Stimulated activated CD4-positive, alpha-beta T cell treated with anti-CD3 and anti-CD28 coated beads, Interleukin-2, amount 100 ng/mL, for 48 hours (primary cell): ENCODE measurements at places on chromosomes 11 and 22.

DNA sequence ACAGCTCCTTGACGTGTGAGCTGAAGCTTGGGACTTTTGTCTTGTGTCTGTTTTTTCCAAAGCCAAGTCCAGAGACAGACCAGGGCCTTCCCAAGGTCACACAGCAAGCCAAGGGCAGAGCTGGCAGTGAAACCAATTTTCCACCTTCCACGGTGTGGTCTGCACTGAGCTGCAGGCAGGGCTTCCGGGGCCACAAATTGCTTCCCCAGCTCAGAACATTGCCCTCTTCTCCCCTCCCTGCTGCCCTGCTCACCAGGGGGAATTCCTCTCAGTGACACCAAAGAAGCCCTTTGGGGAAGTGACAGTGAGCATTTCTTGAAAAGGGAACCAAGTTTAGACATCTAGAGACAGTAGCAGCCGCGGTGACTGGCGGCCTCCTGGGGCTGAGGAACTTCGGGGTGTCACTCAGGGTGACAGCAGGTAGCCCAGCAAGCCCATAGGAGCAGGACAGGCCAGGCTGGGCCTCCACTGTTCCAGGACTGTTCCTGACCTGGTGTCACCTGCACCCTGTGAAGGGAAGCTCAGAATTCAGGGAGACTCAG, 9.2 kb downstream of the FXYD2 start:
- DNase-seq, result peak; percentile 43

DNA sequence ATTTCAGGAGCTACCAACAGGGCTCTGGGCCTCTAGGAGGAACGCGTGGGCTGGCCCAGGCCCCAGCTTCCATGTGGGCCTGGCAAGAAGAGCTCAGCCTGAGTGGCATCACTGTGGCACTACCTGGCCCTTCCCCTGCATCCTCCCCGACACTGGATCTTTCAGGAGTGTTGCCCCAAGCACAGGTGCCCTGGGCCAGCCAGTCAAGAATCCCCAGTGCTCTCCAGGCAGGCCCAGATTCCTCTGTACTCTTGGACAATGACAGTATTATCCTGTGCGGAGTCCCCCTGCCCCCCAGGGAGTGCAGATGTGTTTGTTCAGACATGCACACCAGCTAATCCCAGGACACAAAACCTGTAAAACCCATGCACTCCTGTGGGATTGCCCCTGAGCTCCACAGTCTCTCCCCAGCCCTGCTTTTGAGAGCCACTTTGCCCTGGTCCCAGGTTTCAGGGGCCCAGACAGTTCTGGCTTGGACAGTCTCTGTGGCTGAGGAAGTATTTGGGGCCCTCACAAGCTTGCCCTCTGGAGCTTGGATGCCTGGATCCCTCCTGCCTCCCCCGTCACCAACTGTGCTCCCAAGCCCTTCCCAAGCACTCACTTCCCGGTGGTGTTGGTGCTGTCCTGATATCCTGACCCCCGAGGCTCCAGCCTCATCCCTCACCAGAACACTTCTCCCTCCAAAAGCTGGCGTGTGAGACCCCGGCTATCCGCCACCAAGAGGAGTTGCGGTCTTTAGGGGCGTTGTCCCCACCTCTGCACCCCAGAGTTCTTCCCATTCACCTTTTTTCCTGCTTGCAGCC, 39.9 kb downstream of the KCNC1 start:
- no peak for DNase-seq

DNA sequence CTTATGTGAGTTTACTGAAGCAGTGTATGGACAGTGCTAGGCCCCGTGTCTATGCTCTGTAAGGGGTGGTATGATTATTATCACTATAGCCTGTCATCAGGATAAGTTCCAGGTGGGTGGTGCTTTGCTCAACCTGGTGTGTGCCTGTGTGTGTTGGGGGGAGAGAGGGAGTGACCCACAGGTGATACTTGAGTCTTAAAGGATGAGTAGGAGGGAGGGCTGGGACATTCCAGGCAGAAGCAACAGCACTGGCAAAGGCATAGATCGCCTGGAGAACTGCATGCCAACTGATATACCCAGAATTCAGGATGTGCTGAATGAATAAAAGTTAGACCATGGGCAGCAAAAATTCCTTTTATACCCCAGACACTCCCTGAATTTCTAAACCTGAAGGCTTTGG, 4.5 kb downstream of the KIAA1671 start:
- no peak for DNase-seq

GRCh38 chr11:33052231-33052630, 12.9 kb downstream of the TCP11L1 start:
- DNase-seq, result no peak

- DNase-seq, result no peak
Observed at GRCh38 chr22:48239461-48240147, 1477.2 kb downstream of the TBC1D22A start.

- DNase-seq, result no peak
Observed at GRCh38 chr11:2451916-2452315, 7.1 kb downstream of the KCNQ1 start.

GRCh38 chr11:66850235-66850587, 6.7 kb upstream of the LRFN4 start:
- DNase-seq, result no peak

GRCh38 chr11:120389693-120390584, 53.7 kb downstream of the ARHGEF12 start:
- DNase-seq, result no peak

DNA sequence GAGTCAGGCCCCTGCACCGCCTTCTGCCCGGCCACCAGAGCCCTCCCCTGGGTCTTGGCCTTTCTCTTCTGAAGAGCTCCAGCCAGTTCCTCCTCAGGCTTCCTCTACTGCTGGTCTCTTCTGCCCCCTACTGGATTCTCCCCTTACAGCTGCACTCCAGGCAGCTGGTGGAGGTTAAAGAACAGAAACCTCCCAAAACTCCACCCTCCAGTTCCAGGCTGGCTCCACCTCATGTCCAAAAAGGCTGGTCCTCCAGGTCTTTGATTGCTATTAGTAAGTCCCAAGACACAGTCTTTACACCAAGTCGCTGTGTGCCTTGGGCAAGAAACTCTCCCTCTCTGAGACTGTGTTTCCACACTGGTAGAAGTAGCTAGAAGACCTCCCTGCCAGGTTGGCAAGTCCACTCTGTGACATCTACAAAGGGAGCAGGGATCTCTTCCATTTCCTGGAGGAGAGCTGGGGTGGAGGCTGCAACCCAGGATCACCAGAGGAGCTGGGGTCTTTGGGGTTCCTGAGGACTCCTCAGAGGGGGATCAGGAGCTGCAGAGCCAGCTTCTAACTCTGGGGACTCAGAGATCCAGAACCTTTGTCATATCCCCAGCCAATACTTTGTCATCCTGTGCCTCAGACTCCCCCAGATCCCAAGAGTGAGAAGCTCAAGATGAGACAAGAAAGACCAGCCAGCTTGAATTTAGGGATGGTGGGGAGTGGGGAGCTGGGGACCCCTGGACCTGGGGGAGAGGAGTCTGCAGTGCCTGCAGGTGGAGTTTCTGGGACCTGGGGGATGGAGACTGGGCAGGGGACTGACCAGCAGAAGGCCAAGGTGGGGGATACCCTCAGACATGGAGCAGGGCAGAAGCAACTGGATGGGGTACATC, 3.4 kb upstream of the IGLL5 start:
- peak; percentile 49 for DNase-seq

DNA sequence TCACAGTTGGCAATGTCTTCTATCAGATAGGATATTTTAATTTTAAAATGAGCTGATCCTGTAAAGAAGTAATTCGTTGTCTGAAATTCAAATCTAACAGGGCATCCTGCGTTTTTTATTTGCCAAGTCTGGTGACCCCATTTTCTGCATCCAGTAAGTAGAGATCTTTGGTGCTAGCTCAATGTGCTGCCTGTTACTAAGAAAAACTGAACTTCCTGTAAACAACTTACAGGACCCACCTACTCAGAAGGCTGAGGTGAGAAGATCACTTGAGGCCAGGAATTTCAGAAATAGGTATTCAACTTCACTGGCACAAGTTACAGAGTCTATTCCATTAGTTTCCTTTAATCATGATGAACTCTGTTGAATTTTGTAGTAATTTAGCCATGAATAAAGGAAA, 4.0 kb downstream of the ARL14EP start:
- no peak for DNase-seq

DNA sequence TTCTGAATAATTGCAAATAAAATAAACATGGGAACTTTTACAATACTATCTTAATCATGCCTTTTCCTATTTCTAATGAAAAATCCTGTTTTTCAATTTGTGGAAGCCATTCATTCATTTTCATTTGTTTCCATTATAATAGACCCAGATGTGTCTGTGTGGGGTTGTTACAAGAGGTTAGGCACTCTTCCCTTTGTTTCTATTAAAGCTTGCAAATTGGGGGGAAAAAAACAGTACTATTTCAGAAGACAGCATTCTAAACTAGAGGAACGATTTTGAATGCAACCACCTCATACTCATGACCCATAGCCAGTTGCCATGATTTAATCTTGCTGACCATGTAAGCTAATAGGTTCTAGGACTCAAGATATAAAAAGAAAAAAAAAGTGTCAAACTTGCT, 175.5 kb downstream of the SOX6 start:
- no peak for DNase-seq

DNA sequence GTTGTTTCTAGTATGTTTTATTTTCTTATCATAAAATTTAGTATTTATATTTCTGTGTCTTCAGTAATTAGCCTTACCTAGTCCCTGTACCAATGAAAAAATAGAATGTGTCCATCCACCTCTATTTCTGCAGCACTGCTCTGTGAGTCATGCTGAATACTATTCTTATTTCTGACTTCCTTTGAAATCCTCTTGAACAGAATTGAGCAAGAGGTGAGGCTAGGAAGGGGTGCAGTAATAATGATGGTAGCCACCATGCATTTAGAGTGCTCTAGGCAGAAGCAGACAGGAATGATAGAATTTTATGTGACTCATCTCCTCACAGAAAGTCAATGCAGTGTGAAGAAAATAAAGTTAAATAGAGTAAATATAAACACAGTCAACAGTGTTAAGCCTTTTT, 60.0 kb downstream of the OR10A6 start:
- no peak for DNase-seq

- DNase-seq, result no peak
Observed at GRCh38 chr11:8025123-8025522, 38.0 kb downstream of the EIF3F start.

DNA sequence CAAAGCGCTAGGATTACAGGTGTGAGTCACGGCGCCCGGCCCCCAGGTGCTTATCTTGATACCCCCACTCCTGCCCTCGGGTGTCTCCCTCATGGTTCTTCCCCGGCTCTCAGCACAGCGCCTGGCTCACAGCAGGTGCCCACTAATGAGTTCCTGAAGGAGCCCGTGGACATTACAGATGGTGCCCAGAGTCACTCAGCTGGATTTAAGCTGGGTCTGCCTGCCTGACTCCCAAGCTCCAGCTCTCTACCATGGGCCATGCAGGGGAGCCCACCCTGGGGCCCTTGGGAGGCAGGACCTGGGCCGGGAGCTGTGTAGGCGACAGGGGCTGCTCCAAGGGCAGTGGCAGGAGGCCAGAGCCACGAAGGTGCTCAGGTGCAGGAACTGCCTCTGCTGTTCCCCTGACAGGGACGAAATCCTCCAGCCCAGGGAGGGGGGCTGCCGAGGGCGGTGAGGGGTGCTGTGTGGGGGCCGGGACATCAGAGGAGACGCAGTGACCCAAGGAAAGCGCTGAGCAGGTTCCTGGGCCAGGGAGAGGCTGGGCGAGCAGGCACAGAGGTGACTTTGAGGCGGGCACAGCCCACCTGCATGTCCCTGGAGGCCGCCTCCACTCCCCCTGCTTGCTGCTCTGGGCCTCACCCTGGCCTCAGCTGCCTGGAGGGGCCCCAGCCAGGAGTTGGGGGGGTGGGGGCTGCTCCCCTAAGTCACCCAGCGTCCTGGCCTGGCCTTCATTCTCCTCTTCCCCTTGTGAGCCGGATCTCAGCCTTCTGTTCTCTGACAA, 14.6 kb upstream of the FLRT1 start:
- no peak for DNase-seq

- no peak for DNase-seq
Observed at GRCh38 chr11:117075186-117075585, 23.0 kb downstream of the SIK3 start.

DNA sequence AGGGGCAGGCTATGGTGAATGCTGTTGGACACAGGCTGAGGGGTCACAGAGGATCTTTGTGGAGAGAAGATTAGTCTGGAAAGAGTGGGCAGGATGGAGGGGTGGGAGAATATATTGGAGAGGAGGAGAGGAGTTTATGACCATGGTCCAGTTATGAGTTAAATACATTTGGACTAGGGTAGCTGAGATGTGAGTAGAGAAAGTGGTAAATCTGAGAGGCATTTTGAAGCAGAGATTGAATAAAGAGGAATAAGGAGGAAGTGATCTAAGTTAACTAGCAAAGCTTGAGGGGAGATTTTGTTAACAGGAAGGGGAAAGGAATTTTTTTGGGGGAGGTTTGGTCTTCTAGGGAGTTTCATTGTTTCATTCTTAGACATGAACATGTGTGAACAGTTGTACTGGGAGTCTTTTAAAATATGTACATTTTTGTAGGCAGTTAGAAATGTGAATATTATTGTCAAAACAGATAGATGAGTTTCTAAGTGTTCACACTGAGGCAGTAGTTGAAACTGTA, 43.1 kb upstream of the EED start:
- DNase-seq, result no peak

GRCh38 chr11:7635137-7635536, 38.2 kb downstream of the CYB5R2 start:
- no peak for DNase-seq

- no peak for DNase-seq
Observed at GRCh38 chr11:110720431-110721275, 8.4 kb upstream of the ARHGAP20 start.

GRCh38 chr22:39947220-39948216, 12.7 kb upstream of the TMA7B start:
- DNase-seq, result no peak

GRCh38 chr22:49827271-49827852, 311 bp downstream of the BRD1 start:
- DNase-seq, result peak; percentile 24

- DNase-seq, result no peak
Observed at GRCh38 chr11:94599510-94599909, 32.3 kb downstream of the PIWIL4 start.

DNA sequence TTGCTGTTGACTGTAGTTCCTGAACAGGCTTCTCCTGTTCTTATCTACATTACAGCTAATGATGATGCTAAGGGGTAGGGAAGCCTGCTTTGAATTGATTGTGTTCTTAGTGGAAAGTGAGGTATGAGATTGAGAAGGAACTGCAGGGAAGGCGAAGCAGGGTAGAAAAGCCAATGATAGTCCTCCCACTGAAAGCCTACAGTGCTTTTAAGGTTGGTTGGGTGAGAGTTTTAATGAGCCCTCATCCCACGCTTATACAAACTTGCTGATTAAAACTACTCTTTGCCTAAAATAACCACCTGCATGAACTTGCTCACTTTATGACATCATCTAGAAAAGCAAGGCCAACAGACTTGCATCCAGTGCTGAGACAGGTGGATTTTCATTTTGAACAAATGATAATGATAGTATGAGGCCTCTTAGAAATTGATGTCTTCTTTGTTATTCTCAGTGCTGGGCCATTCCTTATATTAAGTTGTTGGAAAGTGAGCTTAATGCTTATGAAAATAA, 632.4 kb upstream of the ANO5 start:
- no peak for DNase-seq

DNA sequence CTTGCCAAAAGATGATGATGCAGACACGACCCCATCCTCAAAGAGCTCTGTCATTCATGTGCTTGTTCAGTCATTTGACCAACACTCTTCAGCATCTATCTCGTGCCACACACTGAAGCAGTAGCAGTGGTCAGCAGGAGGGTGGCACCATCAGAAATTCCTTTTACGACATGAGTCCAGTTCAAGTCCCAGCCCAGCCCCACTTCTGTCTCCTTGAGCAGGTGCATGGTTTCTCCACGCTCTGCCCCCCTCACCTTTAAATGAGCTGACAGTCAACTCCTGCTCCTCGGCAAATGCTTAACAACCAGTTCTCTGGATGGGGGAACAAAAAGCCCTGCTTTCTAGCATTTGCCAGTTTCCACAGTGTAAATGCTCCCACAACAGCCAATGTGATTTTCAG, 60.9 kb downstream of the SYN3 start:
- DNase-seq, result no peak
